ENCODE measurements at places on chromosomes 12 and 14. TPM values are rescaled to one million over a fixed set of nuclear protein-coding genes. Genes with fewer than 3 reads are reported as not detected.

The PTPRQ gene
- total RNA-seq: not detected

DNA sequence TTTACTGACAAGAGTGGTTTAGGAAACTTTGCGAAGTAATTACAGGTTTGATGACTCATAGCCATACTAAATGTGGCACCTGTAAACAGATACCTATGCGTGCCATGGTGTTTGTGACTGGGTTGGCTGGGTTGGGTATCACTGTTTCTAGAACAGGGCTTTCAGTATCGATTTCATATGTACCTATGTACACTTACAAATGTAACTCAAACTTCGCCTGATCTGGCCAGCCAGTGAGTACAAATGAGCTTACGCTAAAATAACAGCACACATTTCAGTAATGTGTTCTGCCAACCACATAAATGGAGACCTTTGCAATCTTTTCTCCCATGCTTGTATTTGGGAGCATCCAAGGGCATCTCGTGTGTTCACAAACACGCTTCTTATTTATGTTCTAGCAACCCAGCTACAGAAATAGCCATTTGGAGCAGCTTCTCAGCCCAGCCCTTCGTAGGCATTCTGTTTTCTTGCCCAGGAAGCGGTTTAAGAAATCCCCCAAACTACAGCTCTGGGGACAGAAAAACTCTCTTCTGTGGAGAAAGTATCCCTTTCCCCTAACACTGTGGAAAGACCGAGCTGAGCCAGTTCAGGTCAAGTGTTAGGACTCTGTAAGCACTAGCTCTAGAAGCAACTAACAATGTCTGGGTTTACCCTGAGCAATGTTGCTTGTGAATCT lies 42.3 kb upstream of the MDM1 start:
- DNase-seq: peak; percentile 84
- no peaks in the 10 kb centered on the region for H3K27me3 ChIP-seq
- H3K4me3 ChIP-seq: peak overlapping the region; percentile 27
- peaks cover 45% of the 10 kb centered on the region for H3K4me1 ChIP-seq

DNA sequence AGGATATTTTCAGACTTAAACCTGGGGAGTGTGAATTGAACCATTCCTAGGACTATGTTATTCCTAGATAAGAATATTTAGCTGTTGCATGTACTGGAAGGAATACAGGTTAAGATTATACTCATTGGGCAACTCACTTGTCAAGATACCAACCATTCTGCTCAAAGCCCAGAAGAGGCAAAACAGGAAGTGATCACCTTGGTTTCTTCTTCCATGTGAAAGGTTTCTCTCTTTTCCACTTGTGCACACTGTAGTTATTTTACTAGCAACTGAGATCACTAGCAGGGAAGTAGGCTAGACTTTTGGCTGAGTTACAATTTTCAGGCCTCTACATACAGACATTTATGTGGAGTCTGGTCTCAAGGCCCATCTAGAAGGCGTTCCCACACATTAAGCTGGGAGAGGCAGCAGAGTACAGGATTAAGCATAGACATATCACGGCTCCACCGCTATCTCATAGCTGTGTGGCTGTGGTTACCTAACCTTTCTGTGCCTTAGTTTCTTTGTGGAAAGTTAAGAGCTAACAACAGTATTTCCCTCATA lies 83.9 kb upstream of the FERMT2 start:
- no peaks in the 10 kb centered on the region for H3K4me1 ChIP-seq
- no peak overlapping the region for H3K27ac ChIP-seq
- DNase-seq: no peak
- peaks cover 53% of the 10 kb centered on the region for H3K36me3 ChIP-seq

- H3K27ac ChIP-seq: no peak overlapping the region
- no peak overlapping the region for H3K4me3 ChIP-seq
- DNase-seq: no peak
- no peaks in the 10 kb centered on the region for H3K27me3 ChIP-seq
Measured at GRCh38 chr12:106415134-106415533, 57.6 kb downstream of the POLR3B start.

The GPRC5A gene
- 0.07 TPM for total RNA-seq

DNA sequence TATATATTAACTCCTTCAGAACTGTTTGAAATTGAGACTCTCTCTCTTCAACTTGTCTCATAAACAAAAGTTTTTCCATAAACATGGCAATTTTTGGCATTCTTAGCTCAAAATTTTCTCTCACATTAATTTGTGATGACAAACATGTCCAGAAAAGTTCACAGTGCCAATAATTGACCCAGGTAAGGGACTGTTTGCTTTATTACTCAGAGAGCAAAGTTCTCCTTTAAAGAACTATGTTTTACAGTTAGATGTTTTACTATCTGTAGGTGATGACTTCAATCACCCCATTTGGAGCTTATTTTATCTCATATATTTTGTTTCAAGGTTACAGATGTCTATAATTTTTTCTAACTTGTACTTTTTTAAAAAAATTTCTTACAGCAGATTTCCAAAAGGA lies 855.6 kb downstream of the SLC16A7 start:
- DNase-seq: no peak
- no peaks in the 10 kb centered on the region for H3K36me3 ChIP-seq
- no peaks in the 10 kb centered on the region for H3K27me3 ChIP-seq

GRCh38 chr12:38919191-38919590 lies 13.8 kb upstream of the CPNE8 start:
- H3K27ac ChIP-seq: no peak overlapping the region
- no peaks in the 10 kb centered on the region for H3K4me1 ChIP-seq
- H3K36me3 ChIP-seq: no peaks in the 10 kb centered on the region
- no peaks in the 10 kb centered on the region for H3K27me3 ChIP-seq
- no peak for DNase-seq
- H3K4me3 ChIP-seq: no peak overlapping the region

DNA sequence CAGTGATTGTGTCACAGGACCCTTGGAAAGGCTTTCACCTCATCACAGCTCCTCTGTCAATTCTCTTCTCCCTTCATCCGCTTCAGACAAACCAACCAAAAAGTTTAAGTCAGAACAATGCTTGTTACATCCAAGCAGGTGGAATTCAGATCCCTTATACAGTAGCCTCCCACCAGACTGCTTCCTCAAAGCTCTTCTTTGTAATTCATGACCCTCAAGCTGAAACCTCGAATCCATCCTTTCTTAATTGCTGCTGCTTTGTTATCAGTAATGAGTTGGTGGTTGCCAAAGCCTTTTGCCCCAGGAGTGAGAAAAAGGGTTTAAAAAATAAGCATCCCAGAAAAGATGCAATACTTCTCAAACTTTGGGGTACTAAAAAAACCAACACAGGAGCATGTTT lies 9.5 kb downstream of the BEST3 start:
- no peak overlapping the region for H3K27ac ChIP-seq
- H3K4me3 ChIP-seq: no peak overlapping the region
- H3K27me3 ChIP-seq: peaks cover 2% of the 10 kb centered on the region
- no peaks in the 10 kb centered on the region for H3K36me3 ChIP-seq
- no peak for DNase-seq

GRCh38 chr12:94458877-94459727 lies 565 bp downstream of the CEP83 start:
- peak overlapping the region; percentile 82 for H3K4me3 ChIP-seq
- H3K36me3 ChIP-seq: peaks cover 17% of the 10 kb centered on the region
- no peak for DNase-seq
- peaks cover 35% of the 10 kb centered on the region for H3K4me1 ChIP-seq
- H3K27ac ChIP-seq: peak overlapping the region; percentile 92

GRCh38 chr14:61406198-61406597 lies 84.8 kb downstream of the PRKCH start:
- no peak for DNase-seq
- no peaks in the 10 kb centered on the region for H3K27me3 ChIP-seq
- H3K4me1 ChIP-seq: peaks cover 69% of the 10 kb centered on the region
- no peak overlapping the region for H3K4me3 ChIP-seq

The PLCZ1 gene
- not detected for total RNA-seq

- peaks cover 7% of the 10 kb centered on the region for H3K36me3 ChIP-seq
- DNase-seq: no peak
- no peaks in the 10 kb centered on the region for H3K27me3 ChIP-seq
- H3K27ac ChIP-seq: peak overlapping the region; percentile 44
- H3K4me1 ChIP-seq: peaks cover 42% of the 10 kb centered on the region
- no peak overlapping the region for H3K4me3 ChIP-seq
Measured at GRCh38 chr12:12735301-12735700, 18.1 kb downstream of the CDKN1B start.

DNA sequence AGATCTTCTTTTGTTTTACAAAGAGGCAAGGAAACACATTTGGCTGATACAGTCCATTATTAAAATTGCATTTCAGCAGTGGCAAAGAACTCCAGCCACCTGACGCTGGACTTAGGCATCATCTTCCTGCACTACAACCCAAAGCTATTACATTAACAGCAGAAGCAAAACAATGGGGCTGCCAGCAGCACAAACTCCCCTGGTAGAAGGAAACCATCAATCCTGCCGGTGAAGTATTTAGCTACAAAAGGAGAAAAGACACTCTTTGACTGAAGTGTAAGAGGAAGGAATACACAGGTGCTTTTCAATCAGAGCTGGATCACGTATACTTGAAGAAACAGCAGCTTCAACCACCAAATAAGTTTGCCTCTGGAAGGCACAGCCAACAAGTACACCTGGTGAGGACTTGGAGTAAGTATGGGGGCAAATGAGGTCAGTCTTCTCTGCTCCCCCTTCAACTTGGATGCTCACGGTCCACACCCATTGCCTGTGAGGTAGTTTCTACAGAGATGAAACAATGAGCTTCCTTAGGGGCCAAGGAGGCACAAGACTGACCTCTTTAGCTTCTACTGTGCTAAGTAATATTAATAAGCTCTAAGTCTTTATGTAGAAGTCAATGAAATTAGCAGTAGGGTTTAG lies 125.9 kb upstream of the FOXN3 start:
- no peak overlapping the region for H3K4me3 ChIP-seq
- DNase-seq: no peak
- H3K4me1 ChIP-seq: peaks cover 39% of the 10 kb centered on the region

GRCh38 chr12:32031109-32031508 lies 71.9 kb downstream of the RESF1 start:
- no peak overlapping the region for H3K27ac ChIP-seq
- no peak for DNase-seq
- no peaks in the 10 kb centered on the region for H3K36me3 ChIP-seq
- H3K4me1 ChIP-seq: peaks cover 8% of the 10 kb centered on the region
- no peak overlapping the region for H3K4me3 ChIP-seq
- H3K27me3 ChIP-seq: no peaks in the 10 kb centered on the region

GRCh38 chr12:112543751-112544150 lies 125.0 kb downstream of the PTPN11 start:
- H3K27ac ChIP-seq: no peak overlapping the region
- no peak for DNase-seq

- no peak overlapping the region for H3K4me3 ChIP-seq
- no peaks in the 10 kb centered on the region for H3K4me1 ChIP-seq
- no peak for DNase-seq
- no peaks in the 10 kb centered on the region for H3K36me3 ChIP-seq
- H3K27ac ChIP-seq: no peak overlapping the region
Measured at GRCh38 chr12:124673801-124674617, 106.6 kb upstream of the NCOR2 start.

The SAMD15 gene
- total RNA-seq: not detected

DNA sequence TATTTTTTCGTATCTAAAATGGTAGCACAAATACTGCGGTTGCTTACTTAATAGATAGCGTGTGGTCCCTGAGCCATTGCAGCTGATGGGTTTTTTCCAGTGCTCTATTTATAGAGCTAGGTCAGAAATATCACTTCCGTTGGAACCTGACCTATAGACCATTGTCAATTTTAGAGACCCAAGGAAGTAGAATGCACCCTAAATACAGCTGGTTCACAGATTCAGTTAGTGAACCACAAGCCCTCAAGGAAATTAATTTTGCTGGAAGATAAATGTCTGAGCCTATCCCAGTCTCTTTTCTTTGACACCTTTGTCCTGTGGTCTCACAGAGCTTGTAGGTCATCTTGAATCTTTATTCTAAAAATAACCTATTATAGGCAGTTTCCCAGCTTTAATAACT lies 391.0 kb downstream of the ZFP36L1 start:
- H3K4me1 ChIP-seq: peaks cover 19% of the 10 kb centered on the region
- H3K27ac ChIP-seq: no peak overlapping the region
- no peaks in the 10 kb centered on the region for H3K27me3 ChIP-seq
- no peak for DNase-seq
- no peak overlapping the region for H3K4me3 ChIP-seq
- no peaks in the 10 kb centered on the region for H3K36me3 ChIP-seq

The PGAM5 gene
- total RNA-seq: 56.4 TPM

The ADAM21 gene
- total RNA-seq: 0.15 TPM

The BICDL1 gene
- 155 TPM for total RNA-seq

DNA sequence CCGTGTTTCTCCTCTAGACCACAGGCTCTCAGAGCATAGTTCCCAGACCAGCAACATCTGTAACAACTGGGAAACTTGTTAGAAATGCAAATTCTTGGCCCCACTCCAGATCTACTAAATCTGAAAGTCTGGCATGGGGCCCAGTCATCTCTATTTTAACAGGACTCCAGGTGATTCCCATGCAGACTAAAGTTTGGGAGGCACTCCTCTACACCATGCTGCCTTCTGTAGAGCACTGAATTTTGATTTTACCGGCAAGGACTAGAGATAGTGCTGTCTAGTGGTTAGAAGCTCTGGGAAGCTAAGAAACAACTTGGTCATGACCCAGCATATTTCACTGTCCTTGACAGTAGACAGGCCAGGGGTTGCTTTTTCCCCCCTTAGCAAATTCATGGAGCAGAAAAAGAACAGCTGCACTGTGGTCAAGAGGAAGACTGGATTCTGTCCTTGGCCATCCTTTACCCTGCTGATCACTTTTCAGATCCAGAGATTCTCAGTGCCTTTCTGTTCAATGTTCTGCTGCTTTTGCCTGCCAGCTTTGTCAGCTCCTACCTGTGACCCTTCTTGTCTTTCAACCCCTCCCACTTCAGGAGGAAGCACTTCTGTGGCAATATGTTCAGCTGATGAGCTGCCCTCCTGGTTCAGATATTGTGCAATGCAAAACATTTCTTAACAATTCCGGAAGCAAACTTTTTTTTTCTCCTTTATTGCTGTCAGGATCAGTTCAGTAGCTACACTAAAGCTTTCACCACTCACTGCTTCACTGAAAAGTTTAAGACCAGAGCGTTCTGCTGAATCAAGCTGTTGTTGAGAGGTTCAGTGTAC lies 133.8 kb upstream of the NUDT4 start:
- H3K4me3 ChIP-seq: no peak overlapping the region
- peaks cover 24% of the 10 kb centered on the region for H3K4me1 ChIP-seq
- peak; percentile 18 for DNase-seq
- no peaks in the 10 kb centered on the region for H3K27me3 ChIP-seq
- no peaks in the 10 kb centered on the region for H3K36me3 ChIP-seq
